ENCODE measurements at places on chromosomes 4 and X.

DNA sequence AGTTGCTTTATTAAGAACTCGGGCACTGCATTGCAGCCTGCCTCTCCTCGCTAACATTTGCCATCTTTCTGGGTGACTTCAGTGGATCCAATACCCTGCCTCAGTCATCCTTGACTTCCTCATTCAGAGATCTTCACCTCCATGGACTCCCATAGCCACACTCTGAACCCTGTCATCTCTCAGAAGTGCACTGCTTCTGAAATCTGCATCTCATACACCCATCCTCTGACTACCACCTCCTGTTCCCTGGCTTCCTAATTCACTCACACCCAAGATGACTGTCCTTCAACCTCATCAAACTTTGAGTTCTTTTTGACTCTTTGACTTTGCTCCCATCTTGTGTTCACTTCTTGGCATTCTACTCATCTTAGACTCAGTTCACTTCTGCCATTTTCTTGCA lies 25.3 kb upstream of the CYBB start:
- DNase-seq = no peak

- DNase-seq = peak; percentile 83
Observed at GRCh38 chr4:124334119-124334518, 378.4 kb downstream of the ANKRD50 start.

DNA sequence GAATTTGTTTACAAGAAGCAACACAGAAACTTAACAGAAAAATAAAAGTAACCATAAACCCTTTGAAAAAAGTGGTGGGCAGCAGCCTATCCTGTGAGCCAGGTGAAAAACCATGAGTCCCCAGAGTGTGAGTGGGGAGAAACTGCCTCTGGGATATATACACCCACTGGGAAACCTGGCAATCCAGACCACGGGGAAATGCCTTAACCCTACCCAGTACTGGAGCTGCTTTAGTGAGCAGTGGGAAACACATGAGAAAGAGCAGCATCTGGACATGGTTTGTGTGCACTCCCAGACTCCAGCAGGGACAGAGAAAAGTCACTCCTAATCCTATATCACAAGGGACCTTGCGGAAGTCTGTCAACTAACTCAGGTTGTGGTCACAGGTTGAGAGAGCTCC lies 39.4 kb downstream of the UGT2A2 start:
- DNase-seq = no peak

- no peak for DNase-seq
Observed at GRCh38 chr4:185205697-185206342, 2.0 kb upstream of the CFAP97 start.

DNA sequence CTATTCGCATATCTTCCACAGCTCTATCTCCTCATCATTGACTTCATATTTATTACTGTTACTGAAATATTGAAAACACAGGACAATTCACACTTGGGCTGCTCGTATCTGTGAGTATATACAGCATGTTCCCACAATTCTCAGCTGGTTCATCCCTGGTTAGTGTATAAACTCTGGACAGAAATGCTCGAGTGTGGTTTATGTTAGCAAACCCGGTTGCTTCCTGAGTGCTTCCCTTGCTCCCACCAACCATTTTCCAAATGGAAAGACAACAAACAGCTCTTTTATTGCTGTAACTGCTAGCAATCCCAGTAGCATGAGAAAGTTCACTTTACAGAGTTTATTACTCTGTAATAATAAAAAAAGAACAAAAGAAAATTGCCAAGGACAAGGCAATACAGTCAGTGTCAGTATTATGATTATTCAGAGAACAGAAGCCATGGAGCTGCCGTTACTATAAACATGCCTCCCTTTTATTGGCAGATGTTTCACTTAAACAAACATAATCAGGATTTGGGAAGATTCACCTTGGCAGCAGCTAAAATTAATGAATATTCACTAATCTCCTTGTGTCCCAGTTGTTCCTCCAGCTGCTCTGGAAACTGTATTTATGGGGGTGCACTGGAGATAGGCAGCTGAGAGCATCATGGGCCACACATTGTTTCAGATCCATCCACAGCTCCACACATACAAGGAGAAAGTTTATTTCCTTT lies 134.1 kb upstream of the GUCY1A1 start:
- no peak for DNase-seq

GRCh38 chrX:54747733-54748393 lies 50.2 kb downstream of the ITIH6 start:
- no peak for DNase-seq

DNA sequence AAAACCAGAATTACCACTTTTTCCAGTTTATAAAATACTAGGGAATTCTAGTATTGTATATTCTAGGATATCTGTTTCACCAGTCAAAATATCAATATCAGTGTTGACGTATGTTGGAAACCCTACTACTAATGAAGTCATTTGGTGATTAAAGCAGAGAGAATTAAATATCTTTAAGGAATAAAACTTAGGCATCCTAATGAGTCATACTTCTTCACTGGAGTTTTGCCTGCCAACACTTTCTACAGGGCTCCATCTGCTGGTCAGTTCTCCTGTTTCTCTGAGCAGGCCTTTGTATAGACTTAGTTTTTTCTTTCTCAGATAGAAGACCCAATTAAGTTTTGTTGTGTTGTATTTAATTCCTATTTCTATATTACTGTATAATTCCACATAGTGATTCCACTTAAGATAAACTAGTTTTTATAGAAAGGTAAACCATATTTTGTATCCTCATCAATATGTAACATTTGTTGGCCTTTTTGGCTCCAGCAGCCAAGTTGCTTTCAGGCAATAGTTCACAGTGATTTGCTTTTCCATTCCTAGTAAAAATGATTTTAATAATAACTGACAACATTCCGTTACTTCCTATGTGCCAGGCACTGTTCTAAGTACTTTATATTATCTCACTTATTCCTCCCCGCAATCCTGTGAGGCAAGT lies 3.5 kb downstream of the AP1AR start:
- DNase-seq = peak; percentile 84

DNA sequence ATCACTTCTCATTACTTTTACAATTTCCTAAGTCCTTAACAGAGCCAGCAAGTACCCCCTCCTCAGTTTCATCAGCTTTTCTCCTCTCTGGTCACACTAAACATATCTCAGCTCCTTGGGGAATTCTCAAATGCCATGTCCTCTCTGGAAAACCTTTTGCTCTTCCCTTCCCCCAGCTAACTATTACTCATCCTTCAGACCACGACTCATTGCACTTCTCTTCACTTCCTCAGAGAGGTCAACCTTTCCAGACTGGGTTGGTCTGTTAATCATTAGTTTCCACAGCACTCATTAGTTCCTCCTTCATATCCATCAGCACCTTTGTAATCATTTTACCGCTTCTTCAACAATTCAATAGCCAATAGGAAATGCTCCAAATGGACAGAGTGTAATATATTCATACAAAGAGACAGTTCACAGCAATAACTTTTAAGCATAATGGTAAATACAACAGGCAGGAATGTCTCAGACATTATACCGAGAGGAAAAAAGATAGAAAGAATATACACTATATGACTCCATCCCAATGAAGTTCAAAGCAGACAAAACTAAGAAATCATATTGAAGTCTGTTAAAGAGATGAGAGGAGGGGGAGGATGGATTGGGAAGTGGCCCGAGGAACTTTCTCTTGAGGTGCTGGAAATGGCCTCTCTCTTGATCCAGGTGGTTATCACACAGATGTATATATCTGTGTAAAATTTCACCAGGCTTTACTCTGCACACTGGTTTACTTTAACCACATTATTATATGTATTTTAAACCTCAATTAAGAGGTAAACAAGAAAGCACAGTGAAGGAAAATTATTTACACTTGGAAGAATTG lies 39.6 kb downstream of the DDX60L start:
- peak; percentile 59 for DNase-seq

GRCh38 chr4:26785810-26786209 lies 74.8 kb upstream of the STIM2 start:
- DNase-seq = no peak
